Heart left ventricle (tissue), 16 donors: ENCODE measurements at places on chromosomes 16 and 17.

GRCh38 chr17:29789196-29790170 lies 140.5 kb downstream of the SSH2 start:
- peaks cover 15% of the 10 kb centered on the region for H3K4me1 ChIP-seq
- DNase-seq, result no peak
- peaks cover 4% of the 10 kb centered on the region for H3K36me3 ChIP-seq
- no peak overlapping the region for H3K4me3 ChIP-seq

- H3K27me3 ChIP-seq, result no peaks in the 10 kb centered on the region
- no peaks in the 10 kb centered on the region for H3K4me1 ChIP-seq
- H3K27ac ChIP-seq, result no peak overlapping the region
- no peaks in the 10 kb centered on the region for H3K36me3 ChIP-seq
Measured at GRCh38 chr16:84800158-84800978, 19.4 kb upstream of the CRISPLD2 start.

DNA sequence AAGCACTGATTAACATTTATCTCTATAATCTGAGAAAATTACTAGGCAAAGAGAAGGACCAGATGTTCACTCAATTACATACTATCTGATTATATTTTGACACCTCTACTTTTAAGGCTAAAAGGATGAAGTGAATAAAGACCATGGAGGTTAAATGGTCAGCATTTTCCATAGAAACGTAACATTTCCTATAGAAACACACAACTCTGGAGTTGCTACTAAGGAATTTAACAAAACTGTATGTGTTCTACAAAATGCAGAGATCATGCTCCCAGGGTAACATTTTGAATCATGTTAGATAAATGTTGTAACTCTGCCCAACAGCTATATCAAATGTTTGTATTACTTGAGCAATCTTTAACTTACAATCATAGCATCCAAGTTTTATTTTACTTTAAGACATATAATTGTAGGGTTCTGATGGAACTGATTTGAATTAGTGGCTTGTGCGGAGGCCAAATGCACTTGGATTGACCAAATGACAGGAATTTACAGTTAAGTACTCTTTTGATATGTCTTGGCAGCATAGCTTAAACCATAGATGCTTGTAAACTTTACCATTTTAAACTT lies 97.7 kb downstream of the RPGRIP1L start:
- H3K4me3 ChIP-seq, result no peak overlapping the region
- no peak for DNase-seq
- H3K4me1 ChIP-seq, result no peaks in the 10 kb centered on the region

DNA sequence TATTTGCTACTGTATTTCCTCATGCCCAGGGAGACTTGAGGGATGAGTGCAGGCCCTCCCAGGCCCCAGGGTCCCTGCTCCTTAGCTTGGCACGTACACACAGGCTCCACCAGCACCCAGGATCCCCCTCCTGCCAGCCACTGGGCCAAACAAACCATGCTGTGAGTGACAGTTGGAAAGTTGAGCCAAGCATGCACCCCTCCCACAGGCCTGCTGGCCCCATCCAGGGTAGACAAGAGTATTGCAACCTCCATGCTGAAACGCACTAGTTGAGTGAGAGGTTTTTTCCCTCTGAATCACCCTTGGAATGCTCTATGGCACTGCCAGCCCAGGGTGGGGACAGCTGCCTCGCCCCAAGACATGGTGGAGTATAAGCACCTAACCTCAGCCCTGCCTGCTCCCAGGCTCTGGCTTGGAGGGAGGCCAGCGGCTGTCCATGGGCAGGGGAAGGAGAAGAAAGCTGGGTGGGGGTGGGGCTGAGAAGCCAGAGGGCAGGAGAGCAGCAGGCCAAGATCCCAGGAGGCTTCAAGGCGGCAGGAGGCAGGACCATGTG lies 49.6 kb downstream of the PITPNM3 start:
- no peak for DNase-seq
- no peaks in the 10 kb centered on the region for H3K27me3 ChIP-seq
- H3K4me3 ChIP-seq, result no peak overlapping the region
- H3K27ac ChIP-seq, result no peak overlapping the region
- H3K4me1 ChIP-seq, result no peaks in the 10 kb centered on the region
- no peaks in the 10 kb centered on the region for H3K36me3 ChIP-seq

DNA sequence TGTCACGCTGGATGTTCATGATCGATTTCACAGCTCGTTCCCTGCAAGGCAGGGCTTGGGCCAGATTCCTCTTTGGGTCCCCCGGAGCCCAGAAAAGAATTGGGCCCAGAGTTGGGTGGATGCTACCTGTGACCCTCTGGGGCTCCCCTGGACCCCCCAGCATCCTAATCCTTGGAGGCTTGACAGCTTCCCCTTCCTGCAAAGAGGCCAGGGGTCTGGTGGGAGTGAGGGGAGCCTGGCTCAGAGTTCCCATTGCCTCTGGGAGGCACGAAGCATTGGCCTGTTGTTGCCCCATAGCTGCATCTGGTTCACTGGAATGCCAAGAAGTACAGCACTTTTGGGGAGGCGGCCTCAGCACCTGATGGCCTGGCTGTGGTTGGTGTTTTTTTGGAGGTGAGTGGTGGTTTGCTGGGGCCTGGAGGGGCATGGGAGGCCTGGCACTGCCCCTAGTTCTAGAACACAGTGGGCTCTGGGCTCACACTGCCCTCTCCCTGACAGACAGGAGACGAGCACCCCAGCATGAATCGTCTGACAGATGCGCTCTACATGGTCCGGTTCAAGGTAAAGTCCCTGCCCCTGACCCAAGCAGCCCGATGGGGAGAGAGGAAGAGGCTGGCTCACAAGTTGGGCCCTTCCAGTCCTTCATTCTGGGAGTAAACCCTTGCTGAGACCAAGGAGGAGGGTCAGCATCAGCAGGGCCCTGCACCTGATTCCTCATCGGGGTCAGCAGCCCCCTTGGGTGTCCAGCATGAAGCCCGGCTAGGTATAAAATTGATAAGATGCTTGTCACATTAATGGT lies 7.2 kb downstream of the CA7 start:
- H3K36me3 ChIP-seq, result no peaks in the 10 kb centered on the region
- H3K27ac ChIP-seq, result no peak overlapping the region
- no peaks in the 10 kb centered on the region for H3K27me3 ChIP-seq
- no peak for DNase-seq
- no peak overlapping the region for H3K4me3 ChIP-seq

GRCh38 chr16:29700253-29700987 lies 21.4 kb downstream of the QPRT start:
- peaks cover 3% of the 10 kb centered on the region for H3K4me1 ChIP-seq
- no peaks in the 10 kb centered on the region for H3K36me3 ChIP-seq
- no peak overlapping the region for H3K27ac ChIP-seq
- no peaks in the 10 kb centered on the region for H3K27me3 ChIP-seq
- no peak overlapping the region for H3K4me3 ChIP-seq

DNA sequence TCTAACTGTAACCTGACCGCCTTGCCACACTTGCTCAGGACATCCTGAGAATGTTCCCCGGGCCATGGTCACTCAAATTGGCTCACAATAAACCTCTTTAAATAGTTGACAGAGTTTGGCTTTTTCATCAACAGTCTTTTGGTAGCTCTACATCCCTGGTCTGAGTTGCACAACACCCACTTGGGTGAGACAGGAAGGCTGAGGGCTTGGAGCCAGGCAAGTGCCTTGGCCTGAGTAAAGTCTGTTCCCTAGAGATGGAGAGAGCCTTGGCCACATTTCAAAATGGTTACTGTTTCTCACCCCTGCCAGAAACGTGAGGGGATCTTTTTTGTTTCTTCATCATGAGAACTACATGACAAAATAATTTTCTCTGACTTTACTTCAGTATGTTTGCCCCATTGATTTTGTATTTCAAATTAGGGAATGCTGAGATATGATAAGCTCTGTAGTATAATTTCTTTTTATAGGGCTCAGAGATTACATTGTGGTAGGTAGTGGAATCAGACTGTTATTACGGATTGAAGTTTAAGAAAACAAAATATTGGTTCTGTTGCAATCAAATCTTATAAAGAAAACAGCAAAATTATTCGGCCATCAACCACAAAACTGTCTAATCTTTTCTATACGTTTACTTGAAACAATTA lies 53.9 kb upstream of the NETO2 start:
- no peaks in the 10 kb centered on the region for H3K36me3 ChIP-seq
- no peaks in the 10 kb centered on the region for H3K27me3 ChIP-seq
- H3K4me1 ChIP-seq, result no peaks in the 10 kb centered on the region
- H3K27ac ChIP-seq, result no peak overlapping the region

DNA sequence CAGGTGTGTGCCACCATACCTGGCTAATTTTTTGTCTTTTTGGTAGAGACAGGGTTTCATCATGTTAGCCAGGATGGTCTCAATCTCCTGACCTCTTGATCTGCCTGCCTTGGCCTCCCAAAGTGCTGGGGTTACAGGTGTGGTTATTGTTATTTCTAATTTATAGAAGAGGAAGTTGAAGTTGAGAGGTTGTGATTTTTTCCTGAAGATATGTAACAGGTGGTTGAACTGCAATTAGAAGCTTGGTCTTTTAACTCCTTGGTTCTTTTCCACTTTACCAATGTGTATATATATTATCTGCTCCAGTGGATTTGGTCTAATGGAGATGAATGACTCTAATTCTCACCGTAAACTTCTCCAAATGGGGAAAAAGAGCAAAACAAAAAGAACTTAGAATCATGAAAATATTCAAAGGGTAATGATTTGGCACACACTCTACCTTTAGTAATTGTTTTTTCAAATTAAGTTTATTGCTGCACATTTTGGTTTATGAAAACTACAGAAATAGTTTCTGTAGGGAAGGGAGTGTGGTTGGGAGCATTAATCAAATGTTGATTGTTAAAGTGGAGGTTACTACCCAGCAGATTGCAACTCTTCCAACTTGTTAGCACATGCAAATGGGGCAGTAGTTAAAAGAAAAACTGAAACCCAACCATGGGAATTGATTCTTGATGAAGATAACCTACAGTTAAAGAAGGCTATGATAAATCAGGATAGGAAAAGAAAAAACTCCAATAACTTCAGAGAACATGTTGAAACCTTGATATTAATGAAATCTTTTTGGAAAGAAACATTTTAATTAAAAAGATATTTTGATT lies 1.8 kb upstream of the KRT10 start:
- no peaks in the 10 kb centered on the region for H3K27me3 ChIP-seq
- H3K27ac ChIP-seq, result no peak overlapping the region
- no peak overlapping the region for H3K4me3 ChIP-seq
- H3K4me1 ChIP-seq, result peaks cover 19% of the 10 kb centered on the region
- no peaks in the 10 kb centered on the region for H3K36me3 ChIP-seq
- DNase-seq, result no peak

GRCh38 chr17:2598166-2598565 lies 4.7 kb downstream of the PAFAH1B1 start:
- H3K36me3 ChIP-seq, result no peaks in the 10 kb centered on the region
- H3K4me1 ChIP-seq, result peaks cover 82% of the 10 kb centered on the region
- no peak for DNase-seq
- H3K4me3 ChIP-seq, result no peak overlapping the region
- no peak overlapping the region for H3K27ac ChIP-seq

GRCh38 chr16:69508033-69508755 lies 57.6 kb upstream of the NFAT5 start:
- H3K4me1 ChIP-seq, result no peaks in the 10 kb centered on the region
- DNase-seq, result no peak
- H3K27ac ChIP-seq, result no peak overlapping the region
- H3K4me3 ChIP-seq, result no peak overlapping the region
- H3K27me3 ChIP-seq, result no peaks in the 10 kb centered on the region
- no peaks in the 10 kb centered on the region for H3K36me3 ChIP-seq

DNA sequence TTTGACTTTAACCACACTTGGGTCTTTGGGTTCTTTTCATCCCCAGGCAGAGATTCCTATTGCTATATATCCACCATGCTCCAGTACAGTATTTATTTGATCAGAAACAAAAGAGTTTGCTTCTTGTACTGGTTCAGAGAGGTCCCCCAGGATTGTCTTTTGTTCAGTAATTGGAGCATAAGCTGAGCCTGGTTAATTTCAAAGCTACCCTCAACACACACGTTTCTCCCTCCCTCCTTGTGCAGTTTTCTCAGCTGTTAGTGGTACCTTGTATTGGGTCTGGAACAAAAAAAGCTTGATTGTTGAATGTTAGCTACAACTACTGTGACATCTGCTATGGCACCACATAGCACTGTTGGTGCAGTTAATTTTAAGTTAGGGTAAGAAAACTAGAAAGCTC lies 50.0 kb downstream of the NUP93 start:
- no peak for DNase-seq
- H3K27me3 ChIP-seq, result no peaks in the 10 kb centered on the region
- H3K4me1 ChIP-seq, result peaks cover 7% of the 10 kb centered on the region
- H3K27ac ChIP-seq, result no peak overlapping the region
